Esophagus muscularis mucosa (tissue), 4 donors: ENCODE measurements at places on chromosomes 3 and 15. TPM values are rescaled to one million over a fixed set of nuclear protein-coding genes. Genes with fewer than 3 reads are reported as not detected.

Gene ZMAT3
- 26.6 TPM for total RNA-seq

Gene TMEM62
- total RNA-seq, result 26.3 TPM

- no peak for DNase-seq
Measured at GRCh38 chr3:186421946-186422345, 59.9 kb upstream of the DGKG start.

DNA sequence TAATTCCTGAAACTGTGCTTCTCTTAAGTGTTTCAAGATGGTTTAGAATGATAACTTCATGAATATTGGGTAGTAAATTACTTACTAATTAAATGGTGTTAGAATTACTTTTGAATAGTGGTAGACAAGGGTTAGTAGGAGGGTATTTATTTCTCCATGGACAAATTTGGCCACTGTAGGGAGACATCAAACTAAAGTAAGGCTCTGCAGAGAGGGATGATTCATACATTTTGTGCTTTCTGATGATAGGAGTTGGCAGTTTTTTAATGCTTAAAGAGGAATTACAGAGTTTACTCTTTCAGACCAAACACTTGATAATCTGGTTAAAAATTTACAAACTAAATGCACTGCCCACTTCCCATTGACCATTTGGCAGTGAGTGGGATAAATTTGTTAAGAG lies 127.6 kb downstream of the NAALADL2 start:
- no peak for DNase-seq

DNA sequence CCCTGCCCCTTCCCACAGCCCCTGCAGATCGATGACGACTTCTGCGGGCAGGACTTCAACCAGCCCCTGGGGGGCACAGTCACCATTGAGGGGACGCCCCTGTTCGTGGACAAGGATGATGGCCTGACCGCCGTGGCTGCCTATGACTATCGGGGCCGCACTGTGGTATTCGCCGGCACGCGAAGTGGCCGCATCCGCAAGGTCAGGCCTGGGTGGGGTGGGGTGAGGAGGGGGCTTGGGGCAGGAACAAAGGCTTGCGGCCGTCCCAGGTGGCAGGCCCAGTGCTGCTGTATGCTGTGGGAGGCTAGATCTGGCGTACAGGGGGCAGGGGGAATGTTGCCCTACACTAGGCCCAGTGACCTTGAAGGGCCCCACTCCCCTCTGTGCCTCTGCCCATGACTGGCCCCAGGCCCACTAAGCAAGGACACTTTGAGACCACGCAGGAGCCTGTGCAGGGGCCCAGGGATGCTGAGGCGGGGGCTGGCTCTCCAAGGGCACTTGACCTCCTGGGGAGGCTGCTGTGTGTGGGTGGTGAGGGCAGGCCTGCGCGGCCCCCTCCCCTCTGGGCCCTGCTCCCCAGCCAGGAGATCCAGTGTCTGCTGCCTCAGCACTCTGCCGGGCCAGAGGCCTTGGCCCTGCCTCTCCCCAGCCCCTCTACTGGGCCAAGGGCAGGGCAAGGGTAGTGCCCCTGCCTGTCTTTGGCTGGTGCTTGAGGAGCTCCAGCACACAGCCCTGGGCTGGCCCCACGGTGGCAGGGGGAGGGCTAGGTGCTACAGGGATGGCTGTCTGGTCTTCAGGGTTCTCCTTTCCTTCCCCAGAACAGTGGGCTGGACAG lies 8.7 kb downstream of the PLXNA1 start:
- no peak for DNase-seq

GRCh38 chr3:160569894-160570652 lies 4.7 kb upstream of the KPNA4 start:
- DNase-seq, result no peak

GRCh38 chr3:88219138-88219792 lies 69.5 kb downstream of the C3orf38 start:
- DNase-seq, result no peak

GRCh38 chr3:111156517-111156916 lies 84.9 kb downstream of the NECTIN3 start:
- no peak for DNase-seq
